Right ventricle myocardium inferior (tissue), 1 donor: ENCODE measurements at places on chromosomes 1 and 21. TPM values are rescaled to one million over a fixed set of nuclear protein-coding genes. Genes with fewer than 3 reads are reported as not detected.

DNA sequence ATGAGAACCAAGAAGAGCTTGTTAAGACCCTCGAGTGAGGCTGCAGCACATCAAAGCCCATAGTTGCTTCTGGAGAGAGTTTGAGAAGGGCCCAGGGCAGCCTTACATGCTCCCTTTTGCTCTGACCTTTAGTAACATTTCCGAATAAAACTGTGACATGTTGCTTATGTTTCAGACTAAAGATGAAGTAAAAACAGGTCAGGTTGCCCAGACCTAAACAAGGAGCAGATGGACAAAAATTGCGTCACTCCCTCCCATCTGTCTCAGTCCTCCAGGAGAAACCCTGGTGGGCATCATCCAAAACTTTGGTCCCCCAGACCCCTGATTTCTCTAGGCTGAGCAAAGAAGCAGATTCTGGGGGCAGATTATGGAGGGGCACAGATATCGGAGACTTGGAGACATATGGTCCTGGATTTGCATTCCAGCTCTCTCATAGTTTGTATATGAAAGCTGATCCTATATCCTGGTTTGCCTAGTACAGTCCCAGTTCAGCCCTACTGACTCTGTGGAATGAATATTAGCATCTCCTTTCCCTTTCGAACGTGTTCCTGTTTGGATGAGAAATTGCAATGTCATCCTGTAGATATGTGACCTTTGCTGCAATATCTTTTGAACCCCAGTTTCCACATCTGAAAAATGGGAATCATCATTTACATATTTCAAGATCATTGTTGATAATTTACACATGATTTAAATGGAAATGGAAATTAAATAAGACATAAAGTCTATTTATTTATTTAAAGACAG lies 304.9 kb upstream of the USP24 start:
- DNase-seq, result no peak

DNA sequence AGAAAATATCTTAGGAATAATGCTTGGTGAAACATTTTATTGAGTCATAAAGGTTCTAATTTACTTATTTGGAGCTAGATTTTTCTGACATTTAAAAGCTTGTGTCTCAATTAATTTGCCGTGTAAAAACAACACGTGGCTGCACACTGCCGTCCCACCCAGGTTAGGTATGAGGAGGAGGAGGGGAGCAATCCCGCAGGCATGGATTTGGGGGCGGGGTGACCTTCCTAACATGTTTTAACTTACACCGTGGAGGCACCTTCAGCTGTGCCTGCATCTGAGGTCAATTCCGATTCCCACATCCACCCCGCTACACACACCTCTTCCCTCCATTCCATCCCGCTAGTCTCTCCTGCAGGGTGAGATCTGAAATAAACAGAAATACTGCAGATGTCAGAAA lies 28.5 kb upstream of the UMODL1 start:
- no peak for DNase-seq

DNA sequence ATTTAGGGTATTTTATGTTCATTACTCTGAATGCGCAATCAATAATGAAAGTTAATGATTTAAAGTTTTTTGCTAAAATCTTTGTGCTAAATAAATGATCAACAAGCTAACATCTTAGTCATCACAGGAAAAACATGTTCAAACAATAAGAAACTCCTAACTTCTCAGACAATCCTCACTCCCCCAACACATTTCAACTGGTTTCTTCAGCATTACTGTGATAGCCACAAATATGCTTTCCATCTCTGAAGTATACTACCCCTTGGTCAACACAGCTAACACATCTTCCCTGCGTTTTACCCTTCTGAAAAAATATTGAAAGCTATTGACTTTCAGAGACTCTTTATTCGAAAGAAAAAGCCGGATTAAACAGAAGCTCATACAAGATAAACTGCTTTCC lies 85.8 kb downstream of the ZNF644 start:
- no peak for DNase-seq

- DNase-seq, result no peak
Observed at GRCh38 chr1:63721531-63722189, 52.2 kb upstream of the ROR1 start.

GRCh38 chr21:31426235-31426797 lies 82.3 kb upstream of the TIAM1 start:
- DNase-seq, result no peak

- no peak for DNase-seq
Observed at GRCh38 chr21:18248171-18248570, 3.5 kb downstream of the CHODL start.

DNA sequence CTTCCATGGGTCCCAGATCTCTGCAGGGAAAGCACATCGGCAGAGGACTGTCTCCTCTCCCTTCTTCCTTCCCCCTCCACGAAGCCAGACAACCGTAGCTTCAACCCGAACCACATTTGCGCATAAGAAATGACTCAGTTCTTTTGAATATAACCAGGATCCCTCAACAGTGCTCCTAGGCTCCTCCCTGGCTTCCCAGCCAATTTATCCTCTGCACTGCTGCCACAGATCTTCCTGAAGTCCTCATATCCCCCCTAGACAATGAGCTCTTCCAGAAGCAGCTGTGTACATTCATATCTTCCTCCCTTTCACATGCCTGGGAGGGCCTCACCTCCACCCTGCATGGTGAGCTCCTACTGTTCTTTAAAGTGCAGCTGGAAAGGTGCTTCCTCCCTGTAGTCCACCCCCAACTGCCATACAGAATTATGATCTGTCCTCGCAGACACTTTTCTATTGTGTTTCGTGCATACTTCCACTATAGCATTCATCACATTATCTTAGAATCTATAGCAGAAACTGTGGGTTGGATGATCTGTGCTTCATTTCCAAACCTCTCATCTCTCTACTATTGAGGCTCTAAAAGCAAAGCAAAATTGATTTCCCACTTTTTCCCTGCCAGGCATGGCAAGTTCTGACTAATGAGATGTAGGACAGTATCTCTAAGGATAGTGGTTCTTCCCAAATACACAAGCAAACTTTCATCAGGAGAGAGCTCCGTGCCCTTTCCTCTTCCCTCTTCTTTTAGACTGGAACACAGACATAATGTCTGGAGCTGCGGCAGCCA lies 179.3 kb upstream of the HMGB4 start:
- DNase-seq, result no peak

DNA sequence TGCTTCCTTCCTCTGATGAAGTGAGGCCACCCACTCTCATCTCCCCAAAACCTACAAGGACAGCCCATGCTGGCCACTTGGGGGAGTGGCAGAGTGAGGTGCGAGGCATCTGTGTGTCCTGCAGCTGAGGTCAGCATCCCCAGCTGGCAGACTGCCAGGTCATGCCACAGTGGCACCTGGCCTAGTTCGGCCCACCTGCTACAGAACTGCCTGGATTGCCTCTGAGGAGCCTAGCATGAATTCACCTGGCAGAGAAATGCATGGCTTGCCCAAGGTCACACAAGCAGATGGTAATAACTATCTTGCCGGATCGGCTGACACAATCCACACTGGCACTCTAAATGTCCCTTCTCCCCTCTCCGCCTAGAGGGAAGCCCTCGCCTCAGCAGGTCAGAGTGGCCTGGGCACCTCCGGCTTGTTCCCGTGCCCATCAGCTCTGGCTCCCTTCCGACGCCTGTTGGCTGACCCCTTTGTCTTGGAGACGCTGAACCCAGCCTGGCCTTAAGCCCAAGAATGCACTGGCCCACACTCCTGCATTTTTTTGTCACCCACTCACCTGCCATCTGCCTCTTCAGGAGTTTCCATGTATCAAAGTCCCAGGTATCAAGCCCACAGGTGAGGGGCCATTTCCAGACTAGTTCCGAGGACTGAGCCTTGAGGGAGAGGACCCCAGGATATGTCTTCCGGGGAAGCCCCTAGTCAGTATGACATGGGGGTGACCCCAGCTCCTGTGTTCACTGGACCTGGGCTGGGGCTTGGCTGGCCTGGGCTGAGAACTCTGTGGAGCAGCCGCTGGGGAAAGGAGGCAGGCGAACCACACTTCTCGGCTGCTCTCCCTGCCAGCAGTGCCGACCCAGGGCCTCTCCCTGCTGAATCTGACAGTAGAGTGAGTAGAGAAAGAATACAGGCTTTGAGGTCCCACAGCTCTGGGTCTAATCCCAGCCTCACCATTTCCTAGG lies 21.7 kb downstream of the ECE1 start:
- no peak for DNase-seq

DNA sequence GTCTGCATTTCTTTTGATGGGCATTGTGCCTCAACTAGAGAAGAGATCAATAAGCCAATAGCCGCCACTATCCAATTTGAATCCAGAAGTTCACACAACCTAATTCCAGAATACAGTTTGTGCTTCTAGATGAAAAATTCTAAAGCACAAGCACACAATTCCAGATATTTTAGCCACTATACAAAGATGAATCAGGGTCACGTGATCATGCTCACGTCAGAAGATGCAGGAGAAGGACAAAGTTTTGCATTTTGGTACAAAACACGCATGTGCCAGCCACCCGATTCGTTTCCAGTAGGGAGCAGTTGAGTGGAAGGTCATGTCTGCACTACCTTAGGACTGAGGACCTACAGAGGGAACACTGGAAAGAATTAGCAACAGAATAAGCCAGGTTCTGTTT lies 3.6 kb downstream of the KCNJ15 start:
- DNase-seq, result no peak

DNA sequence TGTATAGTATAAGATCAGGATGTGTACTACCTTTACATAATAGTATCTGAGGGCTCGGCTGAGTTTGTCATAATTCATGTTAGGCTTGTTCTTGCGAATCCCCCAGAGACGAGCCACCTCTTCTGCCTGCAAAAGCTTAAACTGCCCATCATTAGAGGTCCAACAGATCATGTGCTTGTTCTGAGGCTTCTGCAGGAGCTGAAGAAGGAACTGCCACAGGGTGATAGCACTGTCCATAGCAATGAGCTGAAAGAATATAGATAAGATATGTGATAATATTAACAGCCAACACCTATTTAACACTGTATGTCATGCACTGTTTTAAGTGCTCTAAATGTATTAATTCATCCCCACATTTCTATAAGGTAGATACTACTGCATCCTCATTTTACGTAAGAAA lies 8.2 kb downstream of the ELK4 start:
- DNase-seq, result no peak

Gene PDC
- not detected for total RNA-seq

Gene CTNNBIP1
- 50.6 TPM for total RNA-seq
